ENCODE measurements at places on chromosomes 1 and 21.

DNA sequence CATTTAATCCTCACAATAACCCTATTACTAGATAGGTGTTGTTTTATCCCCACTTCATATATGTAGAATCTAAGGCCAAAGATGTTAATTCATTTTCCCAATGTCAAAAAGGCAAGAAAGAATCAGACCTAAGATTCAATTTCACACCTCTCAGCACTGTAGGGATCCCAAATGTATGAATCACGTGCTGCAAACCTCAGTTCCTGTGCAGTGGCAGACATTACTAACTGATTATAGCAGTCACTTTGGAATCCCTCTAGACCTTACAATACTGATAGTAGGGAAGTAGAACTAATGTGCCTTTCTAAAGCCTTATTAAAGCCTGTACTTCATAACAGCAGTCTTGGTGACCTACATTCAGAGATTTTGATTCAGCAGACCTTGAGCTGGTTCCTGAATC lies 2.3 kb downstream of the C1orf87 start:
- no peak for DNase-seq

DNA sequence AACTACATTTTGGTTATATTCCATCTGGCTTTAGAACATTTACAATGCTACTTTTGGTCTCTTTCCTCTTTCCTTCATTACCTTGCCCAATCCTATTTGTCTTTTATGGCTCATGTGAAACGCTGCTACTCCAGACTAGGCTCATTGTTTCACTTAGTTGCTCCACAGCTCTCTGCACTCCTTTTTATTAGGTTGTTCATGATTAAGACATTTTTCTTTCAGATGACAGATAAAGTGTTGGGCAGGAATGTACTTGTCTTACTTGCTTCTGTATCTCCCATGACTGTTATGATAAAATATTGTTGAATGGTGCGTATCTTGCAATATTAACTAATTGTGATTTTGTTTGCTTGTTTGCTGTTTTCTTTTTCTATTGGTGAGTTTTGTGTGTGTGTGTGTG lies 1532.3 kb downstream of the KCNT2 start:
- no peak for DNase-seq

- no peak for DNase-seq
Observed at GRCh38 chr21:29208682-29209059, 78.2 kb downstream of the MAP3K7CL start.

DNA sequence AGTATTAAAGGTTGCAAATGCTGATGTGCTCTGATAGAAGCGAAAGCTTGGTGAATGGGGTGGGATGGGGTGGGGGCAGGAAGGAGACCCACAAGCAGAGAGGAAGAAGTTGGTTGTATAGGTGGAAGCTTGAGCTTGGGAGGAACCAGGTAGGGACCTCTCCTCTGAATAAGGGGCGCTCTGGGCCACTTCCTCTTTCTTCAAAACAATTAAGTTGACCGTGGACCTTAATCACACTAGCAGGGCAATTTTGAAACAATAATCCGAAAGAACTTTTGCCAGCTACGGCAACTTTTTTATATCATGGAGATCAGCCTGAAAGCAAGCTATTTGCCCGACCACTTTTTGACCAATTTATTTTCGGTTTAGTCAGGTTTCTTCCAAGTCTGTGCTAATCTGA lies 1.9 kb upstream of the DYRK1A start:
- no peak for DNase-seq

DNA sequence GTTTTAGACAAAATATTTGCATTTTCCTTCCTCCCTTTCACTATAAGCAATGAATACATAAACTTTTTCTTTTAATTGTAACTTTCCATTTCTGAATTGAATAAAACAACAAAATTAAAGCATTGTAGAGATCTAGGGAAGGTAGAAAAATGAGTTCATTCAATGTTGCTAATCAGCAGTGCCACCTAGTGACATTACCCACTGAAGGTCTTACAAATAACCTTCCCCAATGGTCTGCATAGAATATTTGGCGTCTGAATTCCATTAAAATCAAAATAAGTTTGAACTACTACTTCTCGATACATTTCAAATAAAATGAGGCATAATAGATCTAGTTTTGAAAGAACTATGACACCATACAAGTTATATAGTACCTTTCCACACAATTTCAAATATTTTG lies 19.6 kb downstream of the FH start:
- DNase-seq: no peak

Measured in substantia nigra (tissue), 51 donors.